ENCODE measurements at places on chromosomes 5 and 9. TPM values are rescaled to one million over a fixed set of nuclear protein-coding genes. Genes with fewer than 3 reads are reported as not detected.

PRRX2 gene
- not detected for total RNA-seq

DNA sequence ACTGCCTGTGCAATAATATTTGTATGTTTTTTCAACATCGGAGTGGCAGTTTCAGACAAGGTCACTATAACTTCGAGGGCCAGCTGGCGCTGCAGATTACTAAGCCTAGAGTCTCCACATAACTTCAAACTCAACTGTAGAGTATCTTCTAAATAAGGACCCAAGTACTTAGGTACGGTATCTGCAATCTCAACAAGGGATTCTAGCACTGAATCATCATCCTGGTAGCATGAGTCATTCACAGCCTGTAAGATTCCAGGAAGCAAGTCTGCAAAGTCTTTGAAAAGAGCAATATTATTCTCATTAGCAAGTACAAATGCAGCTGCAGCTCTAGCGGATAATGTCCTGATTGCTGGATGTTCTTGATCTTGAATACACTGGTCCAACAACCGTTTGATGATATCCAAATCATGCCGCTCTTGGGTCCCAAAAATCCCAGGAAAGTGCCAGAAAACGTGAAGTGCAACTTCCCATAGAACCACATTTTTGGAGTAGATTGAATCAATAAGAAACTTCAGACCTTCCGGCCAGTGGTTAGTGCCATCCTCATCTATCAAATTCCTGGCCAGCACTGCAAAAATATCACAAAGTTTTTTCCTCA, 654 bp downstream of the RANBP6 start:
- no peak for DNase-seq

GRCh38 chr5:59430066-59430685, 463.4 kb downstream of the PDE4D start:
- DNase-seq, result no peak

PCDHB15 gene
- 0.27 TPM for total RNA-seq

DNA sequence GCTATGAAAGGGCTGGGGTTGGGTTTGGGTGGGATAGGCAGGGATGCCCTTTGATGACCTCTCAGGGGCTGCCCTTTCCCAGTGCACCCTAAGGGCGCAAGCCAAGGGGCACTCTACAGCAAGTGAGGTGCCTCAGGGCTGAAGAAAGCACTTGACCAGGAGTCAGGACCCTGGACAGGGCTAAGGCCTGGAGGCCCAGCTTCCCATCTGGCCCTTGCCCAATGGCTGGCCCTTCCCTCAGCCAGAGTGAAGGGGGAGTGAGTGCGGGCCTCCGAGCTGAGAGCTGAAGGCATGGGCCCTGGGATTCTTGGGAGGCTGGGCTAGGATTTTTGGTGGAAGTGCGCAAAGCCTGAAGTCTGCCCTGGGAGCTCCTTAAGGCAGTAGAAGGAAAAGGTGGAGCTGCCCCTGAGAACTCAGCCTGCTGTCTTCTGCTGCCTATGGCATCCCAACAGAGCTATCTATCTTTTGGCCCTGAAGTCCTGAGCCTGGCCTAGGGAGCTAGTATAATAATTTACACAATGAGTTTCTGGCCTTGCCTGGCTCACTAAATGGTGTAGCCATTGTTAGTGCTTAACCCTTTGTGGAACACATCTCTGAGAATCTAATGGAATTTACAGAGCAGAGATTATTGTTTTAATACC, 16.4 kb downstream of the JADE2 start:
- DNase-seq, result no peak

GRCh38 chr9:131688377-131688776, 51.5 kb downstream of the RAPGEF1 start:
- no peak for DNase-seq

DNA sequence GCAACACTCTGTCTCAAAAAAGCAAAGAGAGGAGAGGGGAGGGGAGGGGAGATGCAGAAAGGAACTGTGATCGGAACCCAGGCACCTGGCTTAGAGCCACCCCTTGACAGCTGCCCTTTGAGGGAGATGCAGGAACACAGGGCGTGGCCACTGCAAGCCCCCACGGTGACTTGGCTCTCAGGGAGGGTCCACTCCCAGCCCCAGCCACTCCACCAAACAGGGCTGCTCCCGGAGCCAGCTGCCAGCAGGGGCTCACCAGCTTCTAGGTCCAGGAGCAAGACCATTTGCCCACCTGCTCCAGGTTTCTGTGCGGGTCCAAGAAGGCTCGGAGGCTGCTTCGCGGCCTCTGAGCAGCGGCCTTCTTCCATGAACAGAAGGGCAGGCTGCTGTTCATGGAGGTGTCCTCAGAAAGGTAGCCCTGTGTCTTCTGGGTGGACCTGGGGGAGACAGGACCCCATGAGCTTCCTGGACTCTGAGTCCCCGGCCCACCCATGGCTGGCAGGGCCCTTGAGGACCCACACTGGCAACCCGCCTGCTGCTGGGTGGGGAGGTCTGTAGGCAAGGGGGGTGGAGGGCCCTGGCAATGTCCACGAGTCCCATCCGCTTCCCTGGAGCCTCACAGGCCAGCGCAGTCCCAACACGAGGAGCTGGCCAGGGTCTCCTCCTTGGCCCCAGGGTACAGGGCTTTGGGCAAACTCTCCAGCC, 7.9 kb downstream of the C9orf50 start:
- DNase-seq, result no peak

GRCh38 chr9:89457376-89457855, 40.5 kb downstream of the SEMA4D start:
- DNase-seq, result no peak

GRCh38 chr9:73596321-73596720, 444.7 kb downstream of the ANXA1 start:
- DNase-seq, result no peak

- DNase-seq, result no peak
These were observed 230.3 kb upstream of the TBCA start for GRCh38 chr5:78006449-78006848.

DNA sequence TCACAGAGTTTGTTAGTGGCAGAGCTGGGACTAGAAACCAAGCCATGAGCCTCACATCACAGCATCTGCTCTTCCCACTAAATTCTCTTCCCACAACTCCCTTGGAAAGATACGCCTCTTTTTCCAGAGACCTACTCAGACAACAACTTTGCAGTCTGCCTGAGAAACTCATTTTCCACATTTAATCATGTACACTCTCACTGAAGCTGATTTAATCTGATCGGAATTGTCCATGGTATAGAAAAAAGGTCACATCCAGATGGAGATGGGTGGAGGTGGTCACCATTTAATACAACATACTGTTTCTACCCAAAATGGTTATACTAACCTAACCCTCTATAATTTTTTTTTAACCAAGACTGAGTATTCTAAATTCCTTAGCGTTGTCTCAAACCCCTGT, 366.2 kb downstream of the ENC1 start:
- no peak for DNase-seq

DNA sequence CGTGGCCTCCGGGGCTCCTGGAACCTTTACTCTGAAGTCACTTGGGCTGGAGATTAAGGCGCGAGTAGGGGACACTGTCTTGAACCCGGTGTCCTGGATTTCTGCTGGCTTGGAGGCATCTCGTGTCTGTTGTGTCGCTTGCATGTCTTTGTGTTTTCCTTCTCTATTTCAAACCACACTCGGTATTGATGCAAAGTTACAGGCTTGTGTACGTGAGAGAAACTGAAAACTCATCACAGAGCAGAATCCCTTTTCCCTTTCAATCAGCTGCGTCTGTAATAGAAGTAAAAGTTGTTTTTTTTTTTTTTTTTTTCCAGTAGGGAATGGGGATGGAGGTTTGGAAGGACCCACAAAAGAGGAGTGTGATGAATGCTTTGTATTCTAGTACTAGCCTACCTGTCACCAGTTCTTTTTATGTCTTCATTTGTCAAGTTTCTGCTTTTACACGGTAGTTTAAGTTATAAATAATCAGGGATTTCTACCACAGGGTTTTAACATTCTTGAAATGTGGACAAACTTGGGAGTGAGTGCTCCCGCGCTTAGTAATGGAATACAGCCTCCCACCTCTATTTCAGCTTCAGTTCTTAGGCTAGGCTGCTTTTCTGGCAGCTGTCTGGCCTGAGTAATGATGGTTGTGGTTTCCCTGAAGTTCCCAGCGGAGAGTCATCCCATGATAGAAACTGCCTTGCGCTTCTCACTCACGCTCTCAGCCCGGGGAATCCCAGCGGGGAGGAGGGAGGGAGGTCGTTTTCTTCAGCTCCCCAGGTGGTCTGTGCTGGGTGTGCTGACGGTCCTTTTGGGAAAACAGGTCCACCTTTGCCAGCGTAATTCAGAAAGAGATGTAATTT, 763 bp downstream of the TJP2 start:
- DNase-seq, result no peak

C9orf153 gene
- total RNA-seq, result not detected
